ENCODE measurements at places on chromosomes 4 and X.

DNA sequence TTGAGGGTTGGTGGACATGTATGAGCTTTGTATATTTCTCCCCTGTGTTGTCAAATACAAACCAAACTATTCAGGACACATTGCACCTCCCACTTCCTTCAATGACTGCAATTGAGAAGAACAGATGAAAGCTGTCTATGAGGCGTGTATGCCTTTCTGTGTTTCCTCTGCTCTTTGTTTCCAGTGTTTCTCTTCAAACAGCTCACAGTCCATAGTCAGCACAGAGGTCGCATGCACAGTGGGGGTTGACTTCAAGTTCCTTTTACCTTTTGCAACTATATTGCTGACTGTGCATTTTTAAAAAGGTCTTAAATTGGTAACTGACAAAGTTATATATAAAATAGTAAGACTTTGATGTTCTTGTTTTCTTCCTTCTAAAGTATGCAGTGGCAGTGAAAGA lies 957.8 kb downstream of the C4orf33 start:
- DNase-seq = no peak

GRCh38 chrX:49071877-49072711 lies 1.7 kb downstream of the PRAF2 start:
- no peak for DNase-seq

- DNase-seq = no peak
Observed at GRCh38 chrX:133046601-133047000, 50.3 kb downstream of the USP26 start.

DNA sequence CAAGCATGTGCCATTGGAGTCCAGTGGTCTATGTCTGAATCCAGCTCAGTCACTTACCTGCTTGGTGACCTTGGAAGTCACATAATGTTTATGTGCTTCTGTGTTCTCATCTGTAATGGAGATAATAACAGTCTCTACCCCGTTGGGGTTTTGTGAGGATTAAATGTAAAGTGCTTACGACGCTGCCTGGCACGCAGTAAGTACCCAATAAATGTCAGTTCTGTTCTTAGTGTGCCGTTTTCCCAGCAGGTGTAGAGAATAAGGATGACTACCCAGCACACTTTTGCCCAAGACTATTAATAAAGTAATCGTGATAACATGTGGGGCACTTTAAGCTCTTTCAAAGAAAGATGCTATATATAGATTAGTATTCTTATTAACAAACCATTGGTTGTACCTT lies 56.7 kb downstream of the MTM1 start:
- no peak for DNase-seq

DNA sequence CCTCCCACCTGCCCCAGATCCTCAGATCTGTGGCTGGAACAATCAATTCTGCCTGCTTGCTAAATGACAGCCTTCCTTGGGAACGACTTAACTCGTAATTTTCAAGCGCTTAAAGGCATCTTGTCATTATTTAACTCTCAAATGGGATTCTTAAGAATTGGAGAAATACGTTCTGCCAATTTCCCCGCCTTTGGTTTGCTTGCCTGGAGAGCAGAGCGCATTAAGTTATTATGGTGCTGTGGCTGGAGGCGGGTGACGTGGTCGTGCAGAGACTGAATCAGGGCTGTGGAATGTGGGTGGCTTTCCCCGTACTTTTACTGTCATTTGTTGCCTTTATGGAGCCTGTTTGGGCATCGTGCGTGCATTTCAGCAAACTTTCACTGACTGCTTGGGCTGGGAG lies 78.9 kb upstream of the PSAPL1 start:
- no peak for DNase-seq

DNA sequence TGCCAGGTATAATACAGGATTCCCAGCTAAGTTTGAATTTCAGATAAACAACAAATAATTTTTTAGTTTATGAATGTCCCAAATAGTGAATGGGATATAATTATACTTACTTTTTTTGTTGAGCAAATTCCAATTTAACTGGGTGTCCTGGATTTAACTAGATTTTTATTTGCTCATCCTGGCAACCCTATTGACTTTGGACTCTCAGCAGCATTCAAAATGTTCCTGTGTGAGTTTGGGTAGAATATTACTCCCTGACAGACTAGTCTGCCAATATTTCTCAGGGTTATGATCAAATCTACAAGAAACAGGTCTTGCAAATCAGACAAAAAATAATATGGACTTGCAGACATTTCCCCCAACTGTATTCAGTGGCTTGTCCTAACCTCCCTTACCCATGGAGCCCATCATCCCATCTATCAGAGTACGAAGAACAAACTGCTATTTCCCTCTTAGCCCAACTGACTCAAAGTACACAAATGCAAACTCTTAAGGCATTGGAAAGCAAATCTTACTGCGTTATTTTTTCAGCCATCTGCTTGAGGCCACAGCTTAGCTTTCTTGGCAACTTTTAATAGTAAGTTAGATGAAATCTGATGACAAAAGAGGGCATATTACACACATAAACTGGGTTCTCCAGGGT lies 20.7 kb downstream of the SETD7 start:
- no peak for DNase-seq
